Kidney epithelial cell (primary cell): ENCODE measurements at places on chromosomes 5 and 9.

GRCh38 chr5:179729727-179730126 lies 2.9 kb upstream of the MAML1 start:
- DNase-seq = no peak

- DNase-seq = no peak
Measured at GRCh38 chr5:131974622-131974955, 29.1 kb upstream of the MEIKIN start.

DNA sequence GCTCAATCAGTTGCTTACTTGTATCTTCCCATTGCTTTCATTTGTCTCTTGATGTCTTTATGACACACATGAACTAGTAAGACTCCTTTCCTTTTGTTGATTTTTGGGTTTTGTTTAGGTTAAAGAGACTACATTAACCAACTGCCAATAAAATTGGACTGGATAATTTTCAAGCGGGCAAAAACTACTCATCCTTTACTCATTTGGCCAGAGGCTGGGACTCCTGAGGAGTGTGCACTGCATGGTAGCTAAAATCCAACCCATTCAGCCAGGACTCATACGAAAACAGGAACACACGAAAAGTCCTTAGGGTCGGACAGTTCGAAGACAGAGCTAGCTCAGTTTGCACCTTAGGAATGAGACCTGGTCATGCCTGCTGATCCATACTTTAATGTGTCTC lies 6.0 kb downstream of the SLC46A2 start:
- no peak for DNase-seq

DNA sequence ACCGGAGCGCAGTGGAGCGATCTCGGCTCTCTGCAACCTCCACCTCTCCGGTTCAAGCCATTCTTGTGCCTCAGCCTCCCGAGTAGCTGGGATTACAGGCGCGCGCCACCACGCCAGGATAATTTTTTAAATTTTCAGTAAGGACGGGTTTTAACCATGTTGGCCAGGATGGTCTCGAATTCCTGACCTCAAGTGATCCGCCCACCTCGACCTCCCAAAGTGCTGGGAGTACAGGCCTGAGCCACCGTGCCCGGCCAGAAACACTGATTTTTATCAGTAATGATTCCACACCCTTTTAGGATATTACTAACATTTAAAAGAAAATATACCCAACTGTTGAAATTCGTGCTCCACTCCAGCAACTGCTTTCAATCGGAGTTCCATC lies 464 bp upstream of the FAM151B start:
- DNase-seq = no peak

DNA sequence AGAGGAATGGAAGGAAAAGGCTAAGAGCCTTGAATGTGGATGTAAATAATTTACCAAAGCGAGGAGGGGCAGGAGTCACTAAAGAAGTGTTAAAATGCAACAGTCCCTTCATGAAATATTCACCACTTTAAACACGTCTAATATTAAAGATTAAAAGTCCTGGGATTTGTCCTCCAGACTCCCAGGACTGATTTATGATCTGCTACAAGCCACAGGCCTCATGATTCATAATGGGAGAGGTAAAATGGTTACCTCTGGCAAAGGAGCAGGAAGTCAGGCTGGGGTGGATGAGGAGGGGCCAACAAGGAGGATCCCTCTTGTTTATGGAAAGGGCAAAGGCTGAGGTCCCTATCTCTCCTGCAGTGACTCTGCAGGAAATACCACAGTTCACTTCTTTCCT lies 292.4 kb downstream of the TRIM32 start:
- DNase-seq = peak; percentile 47

GRCh38 chr5:162189719-162190118 lies 122.1 kb downstream of the GABRG2 start:
- DNase-seq = no peak

DNA sequence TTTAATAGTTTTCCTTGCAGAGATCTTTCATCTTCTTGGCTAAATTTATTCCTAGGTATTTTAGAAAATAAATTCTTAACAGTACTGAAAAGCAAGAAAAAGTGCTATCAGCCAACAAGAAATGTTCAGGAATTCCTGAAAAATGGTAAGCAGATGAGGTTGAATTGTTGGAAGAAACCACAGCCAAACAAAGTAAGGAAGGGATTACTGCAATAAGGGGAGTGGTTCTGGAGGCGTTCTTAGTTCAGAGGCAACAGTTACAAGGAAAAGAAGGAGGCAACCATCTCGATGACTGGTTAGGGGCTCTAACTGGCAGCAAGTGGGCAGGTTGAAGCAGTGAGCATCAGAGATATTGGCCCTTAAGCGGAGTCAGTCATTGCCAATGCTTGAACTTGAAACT lies 12.8 kb upstream of the OR13J1 start:
- DNase-seq = no peak

DNA sequence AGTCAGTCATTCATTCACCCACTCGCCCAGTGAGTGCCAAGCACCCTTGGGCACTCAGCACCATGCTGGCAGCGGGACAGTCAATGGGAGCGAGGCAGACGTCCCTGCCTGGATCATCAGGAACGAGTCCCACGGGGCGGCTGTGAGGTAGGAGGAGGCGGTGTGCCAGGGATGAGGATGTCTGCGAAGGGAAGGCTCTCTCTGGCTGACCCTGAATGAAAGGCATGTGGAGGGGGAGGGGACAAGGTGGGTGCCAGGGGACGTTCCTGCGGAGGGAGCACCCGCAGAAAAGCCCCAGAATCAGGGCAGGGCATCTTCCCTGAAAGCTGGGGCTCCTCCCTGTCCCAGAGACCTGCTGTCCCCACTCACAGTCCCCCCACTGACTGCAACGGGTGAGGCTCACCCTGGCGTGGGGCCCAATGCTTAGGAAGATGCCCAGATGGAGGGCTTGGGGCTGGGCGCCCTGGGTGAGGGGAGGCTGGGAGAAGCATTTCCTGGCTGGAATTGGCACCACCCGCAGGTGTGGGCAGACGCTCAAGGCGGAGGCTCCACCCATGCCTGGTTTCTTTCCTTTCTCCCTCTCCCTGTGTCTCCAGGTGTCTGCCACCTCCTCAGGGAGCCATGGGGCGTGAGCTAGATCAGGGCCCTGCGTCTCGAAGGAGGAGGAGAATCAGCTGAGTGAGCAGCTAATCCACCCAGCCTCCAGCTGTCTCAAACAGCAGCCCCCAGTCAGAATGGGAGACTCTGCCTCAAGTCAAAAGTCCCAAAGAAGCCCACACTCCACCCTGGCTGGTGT lies 179.0 kb upstream of the PPP1R26 start:
- no peak for DNase-seq

- DNase-seq = no peak
Measured at GRCh38 chr5:41452506-41452905, 57.9 kb downstream of the PLCXD3 start.

DNA sequence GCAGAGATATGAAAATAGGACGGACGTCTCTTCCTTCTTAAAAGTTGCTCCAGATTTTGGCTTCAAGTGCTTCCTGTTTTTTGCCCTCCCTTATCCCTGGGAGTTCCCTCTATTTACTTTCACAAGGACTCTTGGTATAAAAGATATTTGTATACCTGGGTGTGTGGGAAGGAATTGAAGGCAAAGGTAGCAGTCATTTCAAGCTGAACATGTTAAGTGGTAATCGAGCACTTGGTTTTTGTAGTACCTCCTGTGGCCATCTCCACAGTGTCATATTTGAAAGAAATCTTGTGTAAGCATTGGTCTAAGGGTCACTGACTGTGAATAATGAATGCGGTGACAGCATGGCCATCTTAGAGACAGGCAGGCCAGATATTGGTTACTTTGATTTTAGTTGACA lies 593.6 kb downstream of the MTRR start:
- no peak for DNase-seq

- DNase-seq = no peak
Measured at GRCh38 chr9:137502008-137502911, 43.1 kb upstream of the NSMF start.

- no peak for DNase-seq
Measured at GRCh38 chr5:144581044-144581443, 410.4 kb downstream of the KCTD16 start.

GRCh38 chr9:81103597-81104471 lies 585.5 kb downstream of the TLE1 start:
- DNase-seq = no peak

- DNase-seq = no peak
Measured at GRCh38 chr5:2735996-2736395, 15.5 kb downstream of the IRX2 start.

GRCh38 chr5:32489791-32490562 lies 45.4 kb upstream of the ZFR start:
- peak; percentile 25 for DNase-seq

DNA sequence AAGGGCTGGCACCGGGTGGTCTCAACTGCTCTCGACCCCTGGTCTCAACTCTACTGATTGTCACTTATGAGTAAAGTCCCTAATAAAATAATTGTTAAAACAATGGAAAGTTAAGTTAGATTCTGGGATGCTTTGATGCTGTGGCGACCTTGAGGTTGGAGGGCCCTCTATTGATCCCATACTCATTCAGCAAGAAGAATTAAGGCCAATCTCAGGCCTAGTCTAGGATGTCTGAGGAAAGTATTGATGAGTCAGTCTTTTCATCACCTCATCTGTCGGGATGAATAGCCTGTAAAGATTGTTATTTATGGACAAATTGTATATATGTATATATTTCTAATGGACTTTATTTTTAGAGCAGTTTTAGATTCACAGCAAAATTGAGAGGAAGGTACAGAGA lies 50.8 kb downstream of the WDR36 start:
- no peak for DNase-seq

- DNase-seq = no peak
Measured at GRCh38 chr5:151601391-151601790, 10.3 kb upstream of the FAT2 start.

- DNase-seq = no peak
Measured at GRCh38 chr5:150181766-150182545, 7.9 kb upstream of the SLC6A7 start.

DNA sequence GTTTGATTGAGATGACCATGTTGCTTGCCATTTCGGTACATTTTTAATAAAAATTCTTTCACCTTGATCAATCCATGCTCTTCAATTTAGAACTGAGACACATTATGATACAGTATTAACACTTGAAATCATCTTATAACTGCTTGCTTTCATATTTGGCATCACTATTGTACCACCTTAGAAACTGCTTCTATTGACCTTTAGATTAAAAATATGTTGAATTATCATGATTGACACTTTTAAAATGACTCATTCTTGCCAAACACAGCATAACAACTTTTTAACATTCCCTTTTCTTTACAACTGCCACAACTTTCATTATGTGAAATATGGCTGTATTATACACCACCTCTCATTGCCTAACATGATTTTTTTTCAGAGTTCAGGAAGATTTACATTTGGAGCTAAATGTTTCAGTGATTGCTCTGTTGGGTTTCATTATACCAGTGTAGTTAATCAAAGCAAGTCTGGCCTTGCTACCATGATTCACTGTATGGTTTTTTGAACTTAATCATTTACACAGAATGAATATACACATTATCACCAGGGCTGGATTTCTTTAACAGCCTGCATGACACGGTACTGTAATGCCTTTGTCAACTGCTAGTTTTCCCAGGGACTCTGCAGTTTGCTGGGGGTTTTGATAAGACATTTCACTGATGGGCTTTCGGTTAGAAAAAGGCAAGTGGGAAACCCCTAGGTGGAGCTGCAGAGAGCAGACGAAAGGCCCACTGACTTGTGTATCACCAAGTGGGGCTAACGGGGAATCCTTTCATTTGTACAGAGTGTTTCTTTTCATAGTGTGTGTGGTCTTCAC lies 93.6 kb upstream of the TLE4 start:
- DNase-seq = peak; percentile 9

DNA sequence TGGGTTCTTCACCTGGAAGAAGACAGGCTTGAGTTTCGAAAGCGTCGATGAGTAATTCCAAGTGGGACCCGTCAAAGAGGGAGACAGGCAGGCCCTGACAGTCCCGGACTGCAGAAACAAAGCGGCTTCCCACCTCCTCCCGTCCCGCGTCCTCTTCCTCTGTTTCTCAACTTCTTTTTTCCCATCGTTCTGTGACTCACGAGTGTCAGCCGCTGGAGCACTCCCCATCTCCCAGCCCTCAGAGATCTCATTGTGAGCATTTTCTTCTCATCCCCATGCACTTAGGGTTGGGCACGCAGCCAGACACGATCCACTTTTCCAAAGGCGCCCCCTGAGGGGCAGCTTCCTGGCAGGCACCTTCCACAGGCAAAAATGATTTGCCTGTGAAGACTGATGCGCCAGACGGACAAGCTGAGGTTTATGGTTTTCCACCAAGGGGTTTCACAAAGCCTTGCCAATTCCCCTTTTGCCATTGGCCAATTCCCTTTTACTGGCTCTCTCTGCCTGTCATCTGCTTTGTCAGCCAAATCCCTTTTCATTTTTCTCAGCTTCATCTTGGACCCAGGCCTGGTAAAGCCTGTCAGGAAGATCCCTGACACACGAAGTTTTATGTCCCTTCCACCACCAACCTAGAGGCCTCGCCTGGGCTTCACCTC lies 86.5 kb upstream of the ANKRD55 start:
- no peak for DNase-seq

GRCh38 chr9:33818847-33819500 lies 2.0 kb downstream of the UBE2R2 start:
- no peak for DNase-seq

DNA sequence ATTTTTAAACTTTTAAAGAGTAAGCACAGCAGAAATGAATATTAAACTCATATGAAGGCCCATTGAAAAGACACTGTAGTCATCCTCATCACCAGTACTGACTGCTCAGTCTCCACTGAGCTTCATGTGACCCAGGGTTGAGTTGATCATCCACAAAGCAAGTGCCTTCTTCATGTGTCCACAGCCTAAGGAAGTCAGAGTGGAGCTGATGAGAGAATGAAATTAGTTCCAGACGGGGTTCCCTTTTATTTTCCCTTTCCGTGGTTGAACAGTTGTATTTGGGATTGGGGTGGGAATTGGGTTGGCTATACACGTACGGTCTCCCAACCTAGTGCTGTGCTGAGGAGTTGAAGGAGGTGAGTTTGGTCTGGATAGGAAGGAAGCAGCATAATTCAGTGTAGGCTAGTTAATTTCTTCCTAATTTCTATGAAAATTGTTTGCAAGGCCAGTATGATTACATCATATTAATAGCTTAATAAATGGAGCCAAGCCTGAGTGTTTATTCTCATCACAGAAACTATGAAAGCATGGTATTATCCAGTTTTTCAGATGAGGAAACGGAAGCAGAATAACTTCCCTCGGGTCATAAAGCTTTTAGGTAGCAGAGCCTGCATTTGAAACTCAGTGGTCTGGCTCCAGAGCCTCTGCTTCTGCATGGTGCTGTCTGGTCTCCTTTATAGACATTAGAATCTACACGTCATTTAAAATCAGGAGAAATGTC lies 103.9 kb upstream of the DMRT1 start:
- no peak for DNase-seq

- no peak for DNase-seq
Measured at GRCh38 chr5:87885758-87886157, 382.9 kb downstream of the TMEM161B start.

GRCh38 chr9:17987189-17987588 lies 408.3 kb downstream of the SH3GL2 start:
- no peak for DNase-seq

DNA sequence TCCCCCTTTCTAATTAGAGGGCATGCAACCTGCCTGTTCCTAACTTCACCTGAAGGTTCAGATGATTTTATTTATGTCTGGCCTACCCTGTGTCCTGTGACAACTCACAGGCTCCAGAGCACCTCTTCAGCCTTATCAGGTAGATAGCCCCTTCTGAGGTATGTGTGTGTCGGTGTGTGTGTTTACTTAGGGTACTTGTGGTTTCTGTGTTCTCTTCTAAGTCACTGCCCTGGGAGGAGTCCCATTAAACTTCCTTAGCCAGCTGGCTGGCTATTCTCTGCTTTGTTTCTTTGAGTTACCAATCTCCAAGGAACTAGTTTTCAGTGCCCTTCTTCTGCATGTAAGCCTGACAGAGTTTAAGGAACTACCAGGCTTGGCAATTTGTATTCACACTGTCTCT lies 74.9 kb downstream of the UNC13B start:
- DNase-seq = no peak
